Activated CD8-positive, alpha-beta T cell treated with anti-CD3 and anti-CD28 coated beads for 36 hours (primary cell): ENCODE measurements at places on chromosomes 11 and 22. TPM values are rescaled to one million over a fixed set of nuclear protein-coding genes. Genes with fewer than 3 reads are reported as not detected.

BTG4 gene
- total RNA-seq, result 0.98 TPM

TRIM29 gene
- not detected for total RNA-seq

ANAPC15 gene
- 66.0 TPM for total RNA-seq

SAA4 gene
- total RNA-seq, result not detected

DNAJB7 gene
- not detected for total RNA-seq

ABCC8 gene
- total RNA-seq, result not detected

MS4A6E gene
- not detected for total RNA-seq

SLC7A4 gene
- not detected for total RNA-seq

HEPACAM gene
- not detected for total RNA-seq

KRTAP5-1 gene
- total RNA-seq, result not detected

EXPH5 gene
- 4.1 TPM for total RNA-seq

CELF1 gene
- 120 TPM for total RNA-seq

KCNJ11 gene
- total RNA-seq, result 2.4 TPM

ADAMTS15 gene
- total RNA-seq, result not detected

L3MBTL2 gene
- total RNA-seq, result 25.6 TPM

PHF21B gene
- total RNA-seq, result 0.92 TPM

AMBRA1 gene
- 24.0 TPM for total RNA-seq

MAJIN gene
- total RNA-seq, result not detected
